Muscle of back (tissue), 13 donors: ENCODE measurements at places on chromosomes 1 and 21.

GRCh38 chr1:100950781-100951180 is 54.9 kb downstream of the SLC30A7 start:
- peak; percentile 38 for DNase-seq

GRCh38 chr1:177864538-177865305 is 105.1 kb downstream of the SEC16B start:
- peak; percentile 25 for DNase-seq

DNA sequence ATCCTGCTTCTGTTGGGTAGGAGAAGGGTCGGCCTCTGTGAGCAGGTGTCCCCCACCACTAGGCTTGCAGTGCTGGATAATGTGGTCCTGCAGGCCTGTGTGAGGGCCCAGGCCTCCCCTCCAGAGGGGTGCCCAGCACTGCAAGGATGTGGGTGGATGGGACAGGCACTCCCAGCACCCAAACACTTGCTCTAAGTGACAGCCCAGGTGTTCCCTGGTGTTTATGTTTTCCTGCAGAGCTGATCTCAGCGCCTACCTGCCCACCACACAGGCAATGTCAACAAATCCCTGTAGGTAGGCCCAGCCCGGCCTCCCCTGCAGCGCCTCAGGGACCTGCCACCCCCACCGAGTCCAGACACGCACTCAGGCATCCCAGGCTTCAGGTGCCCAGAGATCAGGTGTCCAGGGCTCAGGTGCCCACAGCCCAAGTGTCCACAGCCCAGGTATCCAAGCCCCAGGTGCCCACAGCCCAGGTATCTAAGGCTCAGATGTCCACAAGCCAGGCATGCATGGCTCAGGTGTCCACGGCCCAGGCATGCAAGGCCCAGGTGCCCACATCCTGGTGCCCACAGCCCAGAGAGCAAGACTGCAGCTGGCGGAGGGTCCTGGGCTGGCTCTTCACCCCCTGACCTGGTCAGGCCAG is 59.2 kb downstream of the WNT9A start:
- no peak for DNase-seq

GRCh38 chr1:221760911-221761310 is 19.0 kb upstream of the DUSP10 start:
- no peak for DNase-seq

- peak; percentile 22 for DNase-seq
Measured at GRCh38 chr1:177780096-177780700, 189.7 kb downstream of the SEC16B start.

DNA sequence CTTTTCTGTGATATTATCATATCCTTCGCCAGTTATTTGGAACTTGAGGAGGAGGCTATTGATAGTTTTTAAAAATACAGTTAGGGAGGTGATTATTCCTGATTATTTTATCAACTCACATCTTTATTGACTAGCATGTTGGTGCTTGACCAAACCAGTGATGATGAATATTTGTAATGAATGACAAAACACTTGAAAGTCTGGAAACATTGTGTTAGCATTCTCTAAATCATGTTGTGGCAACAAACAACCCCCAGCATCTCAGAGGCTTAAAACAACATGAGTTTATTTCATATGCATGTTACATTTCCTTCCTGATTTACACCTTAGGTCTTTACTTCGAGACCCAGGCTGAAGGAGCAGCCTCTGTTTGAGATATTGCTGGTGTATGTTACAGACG is 10.7 kb upstream of the JUN start:
- DNase-seq = no peak

- DNase-seq = no peak
Measured at GRCh38 chr1:111733992-111734341, 5.2 kb downstream of the INKA2 start.

GRCh38 chr21:21406921-21407320 is 408.7 kb downstream of the NCAM2 start:
- no peak for DNase-seq

DNA sequence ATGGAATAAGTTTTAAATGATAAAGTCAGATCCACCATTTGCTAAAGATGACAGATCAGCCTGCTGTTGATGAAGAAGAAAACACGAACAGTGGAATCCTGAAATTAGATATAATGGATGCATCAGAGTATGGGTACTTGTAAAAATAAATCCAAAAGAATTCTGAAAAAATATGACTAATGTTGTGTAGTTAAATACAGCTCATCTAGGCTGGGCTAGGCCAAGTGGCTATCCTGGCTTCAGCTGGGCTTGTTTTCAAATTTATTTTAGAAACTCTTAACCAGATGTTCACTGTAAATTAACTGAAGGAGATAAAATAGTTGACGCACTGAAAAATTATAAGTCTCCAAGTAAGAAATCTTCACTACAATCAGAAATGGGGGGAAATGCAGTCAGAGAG is 7.4 kb upstream of the RGS2 start:
- DNase-seq = no peak

DNA sequence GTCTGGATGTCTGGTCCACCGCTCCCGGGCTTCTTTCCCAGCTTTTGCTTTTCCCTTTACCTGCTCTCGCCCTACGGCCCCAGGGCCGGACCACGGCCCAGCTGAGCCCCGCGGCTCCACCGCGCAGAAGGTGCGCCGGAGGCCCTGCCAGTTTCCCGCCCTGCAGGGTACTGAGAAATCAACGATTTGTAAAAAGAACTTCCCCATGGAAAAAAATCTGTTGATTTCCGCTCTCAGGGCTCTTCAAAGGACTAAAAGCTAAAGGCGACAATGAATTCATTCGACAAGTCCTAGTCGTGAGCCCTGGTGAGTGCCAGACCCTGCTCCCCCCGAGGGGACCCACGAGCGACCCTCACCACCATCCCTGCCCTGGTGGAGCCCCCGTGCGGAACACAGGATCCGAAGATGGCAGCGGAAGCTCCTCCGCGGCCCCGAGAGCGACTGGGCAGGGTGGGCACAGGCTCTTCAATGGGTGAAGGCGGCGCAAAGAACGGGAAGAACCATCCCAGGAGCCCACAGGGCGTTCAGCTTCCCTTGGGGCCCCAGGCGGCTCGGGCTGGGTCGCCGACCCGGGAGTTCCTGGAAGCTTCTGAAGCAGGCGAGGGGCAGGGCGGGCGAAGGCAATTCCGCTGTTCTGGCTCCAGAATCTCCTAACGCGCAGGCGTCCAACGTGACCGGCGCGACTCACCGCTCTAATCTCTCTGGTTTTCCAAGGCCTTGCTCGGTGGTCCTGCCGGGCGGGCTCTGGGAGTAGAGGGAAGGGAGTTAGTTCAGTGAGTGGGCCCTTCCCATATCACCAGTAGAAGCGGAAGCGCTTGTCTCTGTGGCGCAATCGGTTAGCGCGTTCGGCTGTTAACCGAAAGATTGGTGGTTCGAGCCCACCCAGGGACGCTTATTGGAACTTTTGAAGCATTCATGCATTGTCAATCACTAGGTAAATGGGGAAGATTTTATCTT is 6.6 kb upstream of the RNU1-2 start:
- DNase-seq = peak; percentile 78

GRCh38 chr1:27778056-27778455 is 5.0 kb downstream of the STX12 start:
- no peak for DNase-seq

GRCh38 chr1:94038511-94038910 is 82.4 kb downstream of the ABCA4 start:
- DNase-seq = no peak
